GF-D8 (cell line): ENCODE measurements at places on chromosomes 2 and 18.

GRCh38 chr18:13448335-13448795 is 229.8 kb downstream of the LDLRAD4 start:
- DNase-seq = no peak

- DNase-seq = peak; percentile 46
Observed at GRCh38 chr2:169080250-169081069, 11.1 kb downstream of the DHRS9 start.

- peak; percentile 34 for DNase-seq
Observed at GRCh38 chr2:44358503-44358902, 2.8 kb downstream of the PREPL start.

DNA sequence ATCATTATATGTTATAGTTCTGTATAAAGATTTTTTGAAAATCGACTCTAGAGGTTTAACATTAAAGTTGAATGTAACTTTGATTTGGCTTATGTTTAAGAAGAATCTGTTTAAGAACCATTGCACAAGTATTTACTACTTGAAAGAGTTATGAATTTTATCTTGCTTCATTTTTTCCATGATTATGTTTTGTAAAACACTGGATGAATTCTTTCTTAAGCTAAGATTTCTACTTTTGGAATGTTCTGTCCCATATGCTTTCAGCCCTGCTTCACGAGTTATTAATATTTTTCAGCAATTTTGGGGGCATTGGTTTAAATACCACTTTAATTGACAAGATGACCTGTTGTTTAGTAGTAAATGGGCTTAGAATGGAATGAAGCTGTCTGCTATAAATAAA is 56.7 kb upstream of the STON1 start:
- DNase-seq = no peak

DNA sequence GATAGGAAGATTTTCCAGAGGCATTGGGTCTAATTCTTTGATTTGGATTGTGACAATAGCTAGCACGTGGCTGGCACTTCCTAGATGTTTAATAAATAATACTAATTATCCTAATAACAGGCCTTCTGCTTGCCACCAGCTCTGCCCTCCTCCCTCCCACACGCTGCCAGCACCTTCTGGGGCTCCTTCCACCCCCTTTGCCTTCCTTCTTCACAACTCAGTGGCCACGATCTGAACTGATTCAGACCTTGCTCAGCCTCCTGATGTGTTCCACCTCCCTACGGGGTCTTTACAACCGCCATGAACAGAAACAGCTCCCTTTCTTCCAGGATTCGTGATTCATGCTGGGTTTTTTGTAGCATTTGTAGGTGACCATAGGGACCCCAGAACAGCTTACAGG is 310.3 kb upstream of the HS6ST1 start:
- no peak for DNase-seq

GRCh38 chr2:147182260-147182659 is 662.6 kb upstream of the ACVR2A start:
- DNase-seq = no peak

DNA sequence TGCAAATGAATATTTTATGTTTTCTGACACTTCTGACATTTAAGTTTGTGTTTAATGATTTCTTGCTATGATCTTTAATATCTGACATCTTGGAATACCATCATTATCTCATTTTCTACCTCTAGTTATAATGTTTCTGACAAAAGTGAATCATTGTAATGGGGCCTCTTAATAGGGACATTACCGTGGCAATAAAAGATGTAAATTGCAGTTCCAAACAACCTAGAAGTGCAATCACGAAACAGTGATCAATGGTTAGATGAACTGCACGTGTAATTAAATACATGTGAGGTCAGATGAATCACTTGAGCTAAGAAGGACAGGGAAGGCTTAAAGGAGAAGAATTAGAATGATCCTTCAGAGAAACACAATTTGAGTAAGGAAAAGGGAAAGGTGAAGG is 1078.3 kb downstream of the DPP10 start:
- no peak for DNase-seq

DNA sequence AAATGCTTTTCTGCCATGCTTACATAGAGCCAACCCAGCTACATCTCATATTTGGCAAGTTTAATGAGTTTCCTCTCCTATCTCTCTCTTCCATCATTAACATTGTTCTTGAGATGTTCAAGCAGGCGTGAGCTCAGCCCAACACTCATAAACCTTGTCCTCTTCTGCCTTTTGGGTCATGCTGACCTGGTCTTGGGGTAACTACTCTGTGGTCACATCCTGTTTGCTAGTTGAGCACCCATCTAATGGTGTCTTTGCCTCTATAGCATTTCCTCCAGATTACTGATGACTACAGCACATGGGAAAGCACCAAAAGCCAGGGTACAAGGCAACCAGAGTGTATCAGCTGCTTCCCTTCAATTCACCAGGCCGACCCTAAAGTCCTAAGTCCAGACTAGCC is 366.9 kb upstream of the HNRNPA3 start:
- DNase-seq = no peak

DNA sequence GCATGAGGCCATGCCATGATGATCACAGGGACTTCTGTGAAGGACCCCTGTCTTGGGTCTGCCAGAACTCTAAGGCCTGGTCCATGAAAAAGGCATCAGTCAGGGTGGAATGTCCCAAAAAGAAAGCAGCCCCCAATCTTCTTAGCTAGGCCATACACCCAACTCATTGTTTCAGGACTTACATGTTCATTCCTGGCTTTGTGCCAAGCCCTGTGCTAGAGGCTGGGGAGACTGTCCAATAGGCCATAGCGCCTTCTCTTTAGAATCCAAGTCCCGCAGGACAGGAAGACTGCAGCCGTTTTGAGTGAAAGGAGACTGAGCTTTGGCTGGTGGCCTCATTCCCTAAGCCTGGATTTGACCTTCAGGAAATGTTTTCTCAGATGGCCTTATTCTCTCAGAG is 247.3 kb downstream of the PRKCE start:
- DNase-seq = no peak

- no peak for DNase-seq
Observed at GRCh38 chr18:56637711-56638231, 621 bp downstream of the TXNL1 start.

GRCh38 chr2:231720987-231721966 is 13.0 kb downstream of the PTMA start:
- no peak for DNase-seq

DNA sequence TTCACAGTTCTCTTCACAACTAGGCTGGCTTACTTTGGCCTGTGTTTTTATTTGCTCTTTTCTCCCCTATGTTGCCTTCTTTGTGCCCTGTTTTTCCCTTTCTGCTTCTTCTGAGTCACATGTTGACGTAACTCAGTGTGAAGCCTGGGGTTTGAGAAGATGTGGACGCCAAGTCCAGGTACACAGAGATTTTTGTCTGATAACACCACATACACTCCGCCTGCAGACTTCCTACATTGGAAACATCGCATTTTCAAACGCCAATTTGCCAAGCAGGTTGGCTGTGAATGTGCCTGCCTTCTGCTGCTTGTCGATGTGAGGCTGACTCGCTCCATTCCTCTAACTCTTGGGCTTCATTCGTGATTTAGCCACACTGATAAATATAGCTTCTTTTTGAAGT is 62.6 kb upstream of the FN1 start:
- no peak for DNase-seq

- no peak for DNase-seq
Observed at GRCh38 chr2:4828682-4829374, 863.4 kb upstream of the SOX11 start.

- DNase-seq = no peak
Observed at GRCh38 chr18:23266717-23267446, 131.6 kb downstream of the CABLES1 start.

DNA sequence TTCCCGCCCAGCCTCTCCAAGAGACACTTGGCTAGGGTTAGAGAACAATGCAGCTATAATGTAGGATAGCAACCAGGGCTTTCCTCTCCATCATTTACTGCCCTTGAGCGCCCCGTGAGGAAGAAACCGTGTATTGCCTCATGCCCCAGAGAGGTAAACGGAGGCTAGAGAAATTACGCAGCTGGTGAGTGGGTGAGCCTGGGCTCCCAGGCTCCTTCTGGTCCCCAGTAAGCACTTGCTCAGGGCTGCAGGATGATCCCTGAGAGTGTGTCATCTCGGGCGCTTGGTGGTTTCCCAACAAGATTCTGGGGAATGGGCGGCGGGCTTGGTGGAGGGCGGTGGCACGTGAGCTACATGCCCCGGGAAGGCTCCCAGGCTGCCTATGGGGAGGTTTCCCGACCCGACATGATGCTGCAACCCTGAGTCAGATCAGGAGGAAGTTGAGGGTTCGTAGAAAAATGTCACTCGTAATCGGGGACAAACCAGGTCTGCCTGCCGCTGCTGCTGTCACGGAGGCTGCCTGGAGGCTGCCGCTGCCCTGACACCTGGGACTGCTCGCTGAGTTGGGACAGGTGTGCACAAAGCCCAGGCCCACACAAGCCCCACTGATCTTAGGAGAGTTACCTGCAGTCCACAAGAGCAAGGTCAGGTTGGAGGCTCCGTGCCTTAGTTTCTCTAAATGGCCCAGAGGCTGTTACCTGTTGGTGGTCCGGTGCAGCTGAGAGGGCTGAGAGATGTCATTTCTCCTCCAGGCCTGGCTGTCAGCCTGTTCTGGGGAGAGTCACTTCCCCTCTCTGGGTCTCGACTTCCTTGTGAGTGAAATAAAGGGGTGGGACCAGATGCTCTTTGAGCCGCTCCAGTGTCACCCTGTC is at the start of gene GPR55:
GPR55 (minus strand) TSS at position 773 of the 872 bp plus-strand sequence. CDS start 14,280 bp downstream, outside the sequence.
- DNase-seq = peak; percentile 35

DNA sequence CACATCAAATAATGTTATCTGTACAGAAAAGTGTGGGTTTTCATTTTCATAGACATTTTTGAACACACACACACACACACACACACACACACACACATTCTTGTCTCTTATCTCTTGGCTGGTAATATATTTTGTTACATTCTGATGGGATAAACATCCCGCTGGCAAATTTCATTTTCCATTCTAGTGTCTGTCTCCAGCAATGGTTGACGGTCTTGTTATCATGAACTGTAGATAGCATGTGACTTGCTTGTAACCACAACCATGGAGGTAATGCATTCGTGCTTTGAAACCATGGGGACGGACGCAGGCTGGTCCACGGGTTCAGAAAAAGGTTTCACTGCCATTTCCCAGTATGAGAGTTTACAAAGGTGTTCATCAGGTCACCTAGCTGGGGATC is 156.4 kb downstream of the PPP1R1C start:
- no peak for DNase-seq

GRCh38 chr2:97907369-97908100 is 88.2 kb downstream of the TMEM131 start:
- DNase-seq = no peak

DNA sequence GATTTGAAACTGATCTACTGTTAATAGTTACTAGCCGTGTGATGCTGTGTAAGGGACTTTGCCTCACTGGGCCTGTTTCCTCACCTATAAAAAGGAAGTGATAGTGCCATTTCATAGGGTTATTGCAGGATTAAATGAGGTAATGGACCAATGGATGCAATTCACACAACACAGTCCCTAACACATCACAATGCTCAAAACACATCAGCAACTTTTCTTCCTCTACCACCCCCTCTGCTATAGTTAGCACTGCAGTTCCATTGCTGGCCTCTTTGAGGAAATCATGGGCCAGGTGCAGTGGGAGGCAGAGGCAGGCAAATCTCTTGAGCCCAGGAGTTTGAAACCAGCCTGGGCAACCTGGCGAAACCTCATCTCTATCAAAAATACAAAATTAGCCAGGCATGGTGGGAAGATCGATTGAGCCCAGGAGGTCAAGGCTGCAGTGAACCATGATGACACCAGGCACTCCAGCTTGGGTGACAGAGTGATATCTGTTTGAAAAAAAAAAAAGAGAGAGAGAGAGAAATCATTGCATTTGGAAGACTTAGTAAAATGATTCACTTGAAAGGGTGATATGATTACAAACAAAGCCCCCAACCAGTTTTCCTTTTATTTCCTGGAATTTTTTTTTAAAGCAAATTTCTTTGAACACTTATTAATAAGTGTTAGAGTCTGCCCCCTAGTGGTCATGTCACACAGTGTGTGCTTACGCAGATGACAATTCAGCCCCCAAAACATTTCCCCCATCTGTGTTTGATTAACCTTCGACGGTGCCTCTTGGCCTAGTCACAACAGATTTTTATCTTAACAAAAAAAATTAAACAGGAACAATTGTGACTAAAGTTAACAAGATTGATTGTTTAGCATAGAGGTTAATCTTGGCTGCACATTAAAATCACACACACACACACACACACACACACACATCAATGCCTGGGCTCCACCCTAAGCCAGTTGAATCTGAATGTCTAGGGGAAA is 88.6 kb upstream of the BCL11A start:
- DNase-seq = no peak

DNA sequence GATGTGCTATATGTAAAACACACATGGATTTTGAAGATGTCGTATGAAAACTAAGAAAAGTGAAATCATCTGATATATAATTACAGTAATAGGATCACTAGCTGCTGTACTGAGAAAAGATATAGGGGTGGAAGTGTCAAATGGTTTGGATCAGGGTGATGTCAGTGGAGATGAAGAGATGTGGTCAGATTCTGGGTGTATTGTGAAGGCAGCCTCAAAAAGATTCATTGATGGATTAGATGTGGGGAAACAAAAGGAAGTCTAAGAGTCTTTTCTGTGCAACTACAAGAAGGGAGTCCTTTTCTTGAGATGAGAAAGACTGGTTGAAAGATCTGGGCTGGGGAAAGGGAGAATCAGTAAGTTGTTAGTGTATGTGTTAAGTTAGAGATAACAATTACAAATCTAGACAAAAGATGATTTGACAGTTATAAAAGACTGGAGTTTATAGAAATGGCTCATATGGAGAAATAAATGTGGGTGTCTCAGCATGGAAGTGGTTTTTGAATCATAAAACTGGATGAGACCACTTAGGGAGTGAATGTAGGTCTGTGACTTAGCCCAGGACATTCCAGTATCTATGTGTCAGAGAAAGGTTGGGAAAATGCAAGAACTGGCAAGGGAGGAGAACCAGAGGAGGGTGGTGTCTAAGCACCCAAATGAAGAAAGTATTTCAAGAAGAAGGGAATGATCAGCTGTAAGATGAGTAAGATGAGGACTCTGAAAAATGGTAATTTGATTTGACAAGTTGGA is 347.4 kb downstream of the PARD3B start:
- no peak for DNase-seq

DNA sequence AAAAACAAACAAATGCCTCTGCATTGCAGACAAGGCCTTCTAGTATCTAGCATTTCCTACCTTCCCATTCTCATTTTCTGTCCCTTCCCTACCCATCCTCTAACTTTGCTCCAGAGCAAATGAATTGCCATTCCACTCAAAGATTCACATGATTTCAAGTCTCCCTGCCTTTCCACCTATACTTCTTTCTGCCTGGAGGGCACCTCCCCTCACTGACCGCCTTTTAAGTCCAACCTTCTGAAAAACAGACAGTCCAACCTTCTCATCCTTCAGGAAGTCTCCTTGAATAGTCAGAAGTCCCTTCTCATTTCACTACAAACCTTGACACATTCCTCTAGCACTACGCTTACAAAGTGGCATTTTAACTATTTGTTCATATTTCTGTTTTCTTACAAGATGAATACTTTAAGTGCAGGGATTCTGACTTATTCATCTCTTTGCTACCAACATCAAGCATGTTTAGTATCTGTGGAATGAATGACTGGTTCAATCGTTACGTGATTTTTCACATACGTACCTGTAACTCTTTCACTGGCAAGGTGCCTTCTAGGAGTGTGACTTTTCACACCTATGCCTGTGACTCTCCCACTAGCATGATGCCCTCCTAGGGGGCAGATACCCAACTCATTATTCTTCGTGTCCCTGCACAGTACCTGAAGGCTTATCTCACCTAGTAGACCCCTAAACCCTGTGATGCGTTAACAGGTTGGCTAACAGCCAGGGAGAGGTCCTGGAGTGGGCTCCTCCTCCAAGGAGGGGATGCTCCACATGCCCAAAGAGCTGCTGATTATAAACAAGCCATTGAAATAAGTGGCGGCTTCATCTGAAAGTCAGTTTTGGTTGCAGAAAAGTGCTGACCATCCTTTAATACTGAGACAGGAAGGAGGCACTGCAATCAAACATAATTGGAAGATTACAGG is 356.2 kb downstream of the MYCN start:
- DNase-seq = no peak
